GF-D8 (cell line): ENCODE measurements at places on chromosomes 12 and 14.

- no peak for DNase-seq
Observed at GRCh38 chr12:106919910-106920544, 35.7 kb upstream of the TMEM263 start.

GRCh38 chr14:38255408-38255672, 553 bp downstream of the CLEC14A start:
- no peak for DNase-seq

- DNase-seq, result no peak
Observed at GRCh38 chr14:83867566-83868225, 1662.2 kb upstream of the FLRT2 start.

- DNase-seq, result no peak
Observed at GRCh38 chr14:23352506-23353432, at the start of gene SLC22A17. SLC22A17 (minus strand) TSS chr14:23352887.

DNA sequence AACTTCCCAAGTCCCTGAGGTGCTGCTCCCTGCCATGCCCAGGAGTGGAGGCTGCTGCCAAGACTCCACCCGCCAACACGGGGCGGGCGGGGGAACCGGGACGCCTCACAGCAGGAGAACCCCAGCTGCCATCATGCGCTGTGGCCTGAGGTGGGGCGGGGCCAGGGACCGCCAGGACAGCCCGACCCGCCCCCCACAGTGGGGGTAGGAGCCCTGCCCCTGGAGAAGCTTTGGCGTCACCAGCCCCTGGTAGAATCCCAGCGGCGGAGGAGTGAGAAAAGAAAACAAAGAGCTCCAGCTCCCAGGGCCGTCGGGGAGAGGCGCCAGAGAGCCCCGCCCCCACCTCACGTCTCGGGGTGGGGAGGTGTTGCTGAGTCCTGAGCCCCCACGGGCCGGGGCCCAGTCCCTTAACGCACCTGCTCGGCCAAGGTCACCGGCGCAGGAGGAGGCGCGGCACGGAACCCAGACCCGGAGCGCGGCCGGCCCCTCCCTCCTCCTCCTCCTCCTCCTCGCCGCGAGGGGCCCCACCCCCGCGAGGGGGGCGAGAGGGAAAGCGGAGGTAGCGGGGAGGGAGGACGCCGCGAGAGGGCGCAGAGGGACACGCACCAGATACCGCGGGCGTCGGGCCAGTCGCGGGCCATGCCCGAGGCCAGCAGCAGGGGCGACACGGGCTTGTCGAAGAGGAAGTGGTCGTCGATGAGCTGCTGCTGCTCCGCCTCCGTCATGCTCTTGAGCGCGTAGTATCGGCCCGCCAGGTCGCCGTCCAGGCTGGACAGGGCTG, 1.8 kb downstream of the CKB start:
- no peak for DNase-seq

- no peak for DNase-seq
Observed at GRCh38 chr12:51127050-51127729, 43.8 kb upstream of the CSRNP2 start.

- no peak for DNase-seq
Observed at GRCh38 chr12:18580291-18580690, 157.5 kb downstream of the PLCZ1 start.

DNA sequence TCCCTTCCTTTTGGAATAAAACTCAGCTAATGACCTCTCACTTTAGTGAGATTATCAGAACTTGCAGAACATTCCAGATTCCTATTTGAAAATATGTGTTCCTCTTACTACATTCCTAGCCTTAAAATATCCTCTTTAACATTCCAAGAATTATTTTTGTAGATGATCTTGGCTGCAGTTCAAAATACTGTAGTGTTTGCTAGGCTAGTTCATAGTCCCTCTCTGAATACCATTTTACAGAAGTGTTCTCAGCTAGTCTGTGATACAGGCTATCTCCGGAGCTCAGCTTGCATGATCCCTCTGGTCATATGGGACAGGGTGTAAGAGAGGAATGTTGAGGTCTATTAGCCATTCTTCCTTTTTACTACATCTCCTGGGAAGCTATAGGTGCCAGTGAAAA, 17.6 kb upstream of the GPR33 start:
- DNase-seq, result no peak

- no peak for DNase-seq
Observed at GRCh38 chr12:12582193-12582881, 19.7 kb upstream of the DUSP16 start.

GRCh38 chr14:57875296-57875695, 9.4 kb upstream of the SLC35F4 start:
- no peak for DNase-seq

- no peak for DNase-seq
Observed at GRCh38 chr12:40752011-40752410, 59.8 kb downstream of the CNTN1 start.

GRCh38 chr14:94571950-94572349, 9.3 kb upstream of the SERPINA5 start:
- no peak for DNase-seq

- DNase-seq, result no peak
Observed at GRCh38 chr14:54451961-54452360, 10.8 kb upstream of the CNIH1 start.
